ENCODE measurements at places on chromosomes 16 and 17.

DNA sequence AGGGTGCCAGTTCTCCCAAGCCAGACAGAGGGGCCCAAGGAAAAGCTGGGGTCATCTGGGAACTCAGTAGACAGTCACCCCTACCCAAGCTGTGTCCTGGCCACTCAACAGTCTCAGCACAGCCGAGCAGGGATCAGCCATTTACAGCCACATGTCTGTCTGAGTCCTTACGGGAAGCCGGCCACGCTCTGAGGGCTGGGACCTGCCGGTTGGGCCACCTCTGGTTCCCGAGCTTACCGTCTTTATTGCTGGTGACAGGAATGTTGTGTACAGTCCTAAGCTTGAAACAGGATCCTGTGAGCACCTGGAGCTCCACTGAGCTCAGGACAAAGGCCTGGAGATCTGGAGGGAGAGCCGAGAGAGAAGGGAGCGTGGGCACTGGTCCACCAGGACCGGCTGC lies 59.8 kb downstream of the TIMM22 start:
- no peak for DNase-seq

- DNase-seq: no peak
Measured at GRCh38 chr16:3256146-3256865, at the start of gene MEFV. Gene MEFV (minus strand): TSS chr16:3256633. CDS start chr16:3256587, 46 bp downstream.

DNA sequence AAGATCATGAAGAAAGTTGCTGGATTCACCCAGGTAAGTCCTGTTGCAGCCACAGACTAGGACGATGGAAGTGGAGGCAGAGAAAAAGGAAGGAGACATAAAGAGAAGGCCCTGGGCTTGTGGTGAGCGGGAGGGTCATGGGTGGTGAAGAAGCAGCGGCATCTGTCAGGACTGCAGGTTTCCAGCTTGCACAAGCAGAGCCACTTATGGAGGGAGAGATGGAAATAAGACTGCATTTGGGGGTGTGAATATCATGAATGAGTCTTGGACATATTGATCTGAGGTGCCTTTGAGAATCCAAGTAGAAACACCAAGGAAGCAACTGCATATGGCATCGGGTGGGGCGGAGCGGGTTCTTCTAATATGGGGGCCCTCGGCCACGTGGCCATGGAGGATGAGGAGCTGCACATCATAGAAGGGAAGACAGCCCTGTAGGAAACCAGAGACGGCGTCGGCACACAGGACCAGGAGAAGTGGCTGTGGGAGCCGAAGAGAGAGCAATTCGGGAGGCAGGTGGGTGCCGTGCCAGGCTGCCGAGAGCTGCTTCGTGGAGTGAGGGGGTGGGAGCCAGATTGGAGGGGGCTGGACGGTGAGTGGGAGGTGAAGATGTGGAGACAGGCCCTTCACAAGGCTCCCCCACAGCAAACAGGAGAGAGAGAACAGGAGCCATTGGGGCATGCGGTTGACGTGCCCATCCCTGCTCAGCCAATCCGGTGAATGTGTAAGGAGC lies 243.5 kb downstream of the GSG1L start:
- DNase-seq: no peak

- no peak for DNase-seq
Measured at GRCh38 chr17:74152591-74153455, 50.7 kb upstream of the RPL38 start.

GRCh38 chr16:14071576-14072271 lies 605 bp downstream of the MRTFB start:
- DNase-seq: no peak

DNA sequence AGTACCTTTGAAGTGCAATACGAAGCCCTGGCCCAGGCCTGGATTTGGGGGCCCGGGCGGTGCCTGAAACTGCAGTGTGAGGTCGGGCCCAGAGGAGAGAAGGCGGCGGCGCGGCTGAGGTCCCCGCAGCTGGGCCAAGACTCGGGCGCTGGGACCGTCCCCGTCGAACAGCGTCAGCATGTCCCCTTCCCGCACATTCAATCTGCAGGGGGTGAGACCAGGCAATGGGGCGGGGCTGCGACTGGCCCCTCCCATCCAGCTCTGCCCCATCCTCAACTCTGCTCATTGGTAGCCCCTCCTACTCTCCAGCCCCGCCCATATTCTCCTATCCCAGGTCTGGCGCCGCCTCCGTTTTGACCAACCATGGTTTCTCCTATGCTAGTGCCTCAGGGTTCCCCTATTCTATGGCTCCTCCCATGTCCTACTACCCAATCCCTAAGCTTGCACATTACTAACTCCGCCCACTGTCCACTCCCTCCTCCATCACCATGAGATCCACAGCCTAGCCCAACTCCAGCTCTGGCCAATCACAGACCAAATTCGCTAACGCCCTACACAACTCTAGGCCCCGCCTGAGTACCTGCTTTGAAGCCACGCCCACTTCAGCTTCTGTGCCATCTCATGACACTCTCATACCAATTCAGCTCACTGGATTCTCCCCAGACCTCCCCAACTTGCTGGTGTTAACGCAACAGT lies 14.4 kb upstream of the CDIPT start:
- DNase-seq: no peak

- no peak for DNase-seq
Measured at GRCh38 chr17:10628756-10629155, 28.4 kb downstream of the MYH3 start.

GRCh38 chr16:70258946-70259345 lies 7.2 kb upstream of the EXOSC6 start:
- no peak for DNase-seq

- no peak for DNase-seq
Measured at GRCh38 chr17:75313941-75314551, 24.8 kb upstream of the SLC25A19 start.

DNA sequence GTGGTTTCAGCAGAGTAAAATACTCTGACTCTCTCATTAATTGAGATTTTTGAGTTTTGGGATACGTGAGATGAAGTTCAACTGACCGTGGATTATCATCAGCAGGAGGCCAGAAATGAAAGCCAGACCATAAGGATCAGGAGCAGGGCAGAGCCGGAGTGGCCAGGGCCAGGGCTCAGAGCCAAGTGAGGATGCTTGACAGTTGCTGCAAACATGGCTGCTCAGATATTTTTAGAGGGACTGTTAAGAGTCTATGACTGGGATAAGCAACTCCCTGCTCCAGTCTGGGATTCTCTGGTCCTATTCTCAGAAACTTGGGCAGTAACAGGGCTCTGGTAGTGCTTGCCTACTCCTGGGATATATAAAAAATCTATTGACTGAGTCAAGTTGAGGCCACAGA lies 17.6 kb upstream of the CDH13 start:
- no peak for DNase-seq

DNA sequence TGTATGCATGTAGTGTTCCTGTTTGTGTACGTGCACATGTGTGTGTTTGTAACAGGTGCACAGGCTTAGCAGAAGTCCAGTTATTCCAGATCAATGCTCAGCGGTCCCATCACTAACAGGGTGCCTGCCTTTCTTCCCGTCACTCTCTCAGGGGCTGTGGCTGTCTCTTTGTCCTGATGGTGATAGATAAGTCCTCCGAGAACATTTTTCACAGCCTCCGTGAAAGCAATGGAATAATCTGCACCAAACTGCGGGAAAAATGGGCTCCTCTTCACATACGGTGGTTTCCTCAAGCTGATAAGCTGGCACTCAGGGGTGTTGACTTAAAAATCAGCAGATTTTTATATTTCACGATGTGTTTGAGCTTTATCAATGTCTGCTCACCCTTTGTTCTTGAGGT lies 342.3 kb downstream of the TMEM114 start:
- no peak for DNase-seq

DNA sequence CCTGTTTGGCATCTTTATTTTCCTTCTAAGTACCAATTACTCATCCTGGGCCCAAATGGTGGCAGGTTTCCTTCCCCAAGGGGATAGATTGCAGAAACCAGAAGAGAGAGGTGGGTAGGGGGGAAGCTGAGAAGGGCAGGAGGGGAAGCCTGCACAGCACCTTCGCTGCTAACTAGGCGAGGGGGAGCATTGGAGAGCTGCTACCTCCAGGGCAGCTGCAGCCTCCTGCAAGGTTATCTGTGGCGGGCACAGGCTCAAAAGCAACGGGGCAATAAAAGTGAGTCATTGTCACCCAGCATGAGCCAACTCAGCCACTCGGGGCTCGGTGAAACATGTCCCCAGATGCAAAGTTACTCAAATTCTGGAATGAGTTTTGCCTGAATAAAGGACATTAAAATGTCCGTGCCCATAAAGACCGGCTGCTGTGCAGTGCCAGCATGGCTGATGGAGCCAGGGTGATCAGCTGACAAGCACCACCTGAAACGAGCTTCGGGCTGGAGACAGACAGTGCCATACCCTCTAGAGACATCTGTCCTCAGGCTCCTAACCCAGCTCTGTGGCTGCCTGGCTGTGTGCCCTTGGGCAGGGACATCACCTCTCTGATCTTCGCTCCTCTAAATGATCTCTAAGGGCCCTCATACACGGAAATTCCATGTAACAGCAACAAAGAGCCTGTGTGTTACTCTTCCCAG lies 68.1 kb upstream of the GRIN2A start:
- no peak for DNase-seq

- no peak for DNase-seq
Measured at GRCh38 chr17:57121308-57122042, 36.4 kb downstream of the AKAP1 start.

- DNase-seq: no peak
Measured at GRCh38 chr17:54235571-54235970, 412.8 kb downstream of the KIF2B start.

GRCh38 chr16:63581570-63581969 lies 1540.3 kb downstream of the CDH11 start:
- no peak for DNase-seq

DNA sequence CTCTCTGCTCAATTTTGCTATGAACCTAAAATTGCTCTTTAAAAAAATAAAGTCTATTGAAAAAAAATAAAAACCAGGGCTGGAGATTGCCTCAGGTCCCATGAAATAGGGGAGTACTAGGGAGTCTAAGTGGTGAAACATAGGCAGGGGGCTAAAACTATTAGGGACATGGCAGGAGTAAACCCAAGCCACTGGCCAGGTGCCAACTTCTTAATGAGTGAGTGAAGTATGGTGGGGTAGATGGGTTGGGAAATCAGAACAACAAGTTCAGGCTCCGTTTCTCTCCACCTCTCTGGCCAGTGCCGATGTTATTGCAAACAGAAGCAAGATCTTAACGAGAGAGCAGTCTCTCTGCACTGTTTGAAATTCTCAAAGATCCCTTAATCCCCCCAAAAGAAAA lies 322.4 kb upstream of the CDH5 start:
- DNase-seq: no peak

DNA sequence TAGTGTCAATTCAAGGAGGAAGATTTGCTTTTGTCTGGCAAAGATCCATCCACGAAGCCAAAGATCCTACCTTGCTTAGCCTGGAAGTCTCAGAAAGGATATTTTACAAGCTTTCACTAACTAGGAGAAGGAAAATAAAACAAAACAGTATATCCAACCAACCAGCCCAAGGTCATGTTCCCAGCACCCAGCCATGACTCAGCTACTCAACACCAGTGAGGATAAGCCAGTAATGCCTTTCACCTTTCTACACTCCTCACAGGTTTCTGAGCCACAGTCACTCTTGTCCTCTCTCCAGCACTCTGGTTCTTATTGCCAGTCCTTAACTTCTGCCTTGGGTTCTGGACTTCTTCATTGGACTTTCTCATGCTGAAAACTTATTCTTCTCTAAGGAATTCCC lies 116.2 kb downstream of the CDH11 start:
- no peak for DNase-seq

DNA sequence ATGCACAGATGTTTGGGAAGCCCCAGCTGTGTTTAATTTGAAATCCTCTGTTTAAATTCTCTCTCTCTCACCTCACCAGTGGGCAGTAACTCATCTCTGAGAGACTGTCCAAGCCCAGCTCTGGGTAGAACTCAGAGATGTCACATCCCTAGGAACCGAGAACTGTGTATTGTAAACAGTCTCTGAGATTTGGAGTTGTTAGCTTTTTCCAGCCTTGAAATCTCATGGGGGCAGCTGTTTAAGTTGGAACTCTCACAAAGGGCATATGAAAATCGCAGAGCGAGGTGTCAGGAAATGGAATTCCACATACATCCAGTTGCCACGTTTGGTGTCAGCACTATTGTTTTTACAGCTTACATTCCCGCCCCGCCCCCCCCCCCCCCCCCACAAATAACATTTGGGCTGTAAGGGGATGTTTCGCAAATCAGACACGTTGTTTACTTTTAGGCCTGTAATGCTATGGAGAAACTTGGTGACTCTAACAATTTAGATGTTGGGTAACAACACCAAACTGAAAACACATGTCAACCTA lies 34.3 kb downstream of the VPS35L start:
- no peak for DNase-seq

- no peak for DNase-seq
Measured at GRCh38 chr16:35793601-35794000, 2334.2 kb downstream of the TP53TG3F start.

- DNase-seq: no peak
Measured at GRCh38 chr16:48099455-48099854, 56.3 kb downstream of the ABCC12 start.

GRCh38 chr17:12256380-12256995 lies 235.8 kb downstream of the MAP2K4 start:
- DNase-seq: no peak

DNA sequence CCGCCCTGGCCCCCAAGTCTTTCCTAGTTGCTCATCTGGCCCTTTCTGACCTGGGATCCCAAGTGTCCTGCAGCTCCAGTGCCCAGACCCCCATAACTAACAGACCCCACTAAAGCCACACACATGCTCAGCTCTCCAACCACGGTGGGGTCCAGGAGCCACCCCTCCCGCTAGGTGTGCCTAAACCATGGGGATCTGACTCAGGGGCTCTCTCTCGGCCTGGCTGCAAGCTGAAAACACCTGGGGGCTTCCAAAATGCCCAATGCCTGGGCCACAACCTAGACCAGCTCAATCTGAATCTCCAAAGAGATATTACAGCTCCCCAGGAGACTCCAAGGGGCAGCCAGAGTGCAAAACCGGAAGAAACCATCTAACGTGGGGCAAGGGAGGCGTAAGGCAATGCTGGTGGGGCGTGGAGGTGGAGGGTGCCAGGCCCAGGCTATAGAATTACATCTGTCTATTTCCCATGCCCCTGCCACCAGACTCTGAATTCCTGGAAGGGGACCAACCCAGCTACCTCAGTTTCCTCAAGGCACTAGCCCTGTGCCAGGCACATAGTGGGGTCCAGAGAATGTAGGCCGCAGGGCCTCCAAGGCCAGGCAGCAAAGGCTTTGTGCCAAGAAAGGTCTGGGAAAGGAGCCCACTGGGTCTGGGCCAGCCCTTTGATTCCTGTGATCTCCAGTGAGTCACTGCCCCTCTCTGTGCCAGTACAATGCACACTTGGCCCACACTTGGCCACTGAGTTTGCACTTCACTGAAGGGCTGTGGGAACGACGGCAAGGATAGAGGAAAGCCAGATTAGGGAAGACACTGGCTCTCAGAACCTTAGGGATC lies 3.3 kb downstream of the CD2BP2 start:
- DNase-seq: no peak

DNA sequence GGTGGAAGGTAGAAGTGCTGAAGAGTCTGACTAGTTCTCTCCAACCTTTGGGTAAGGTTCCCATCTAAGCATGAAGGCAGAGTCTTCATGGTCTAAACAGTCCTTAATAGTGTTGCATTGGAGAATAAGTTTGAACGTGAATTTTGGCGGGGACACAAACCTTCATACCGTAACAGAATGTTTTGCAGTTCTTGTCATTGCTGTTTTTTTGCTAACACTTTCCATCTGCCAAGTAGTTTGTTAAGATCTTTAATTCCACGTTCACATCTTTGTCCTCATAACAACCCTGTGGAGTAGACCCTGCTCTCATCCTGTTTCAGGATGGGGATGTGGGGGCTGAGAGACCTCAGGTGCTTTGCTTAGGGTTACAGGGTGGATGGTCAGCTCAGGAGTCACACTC lies 936.9 kb upstream of the EEF2KMT start:
- no peak for DNase-seq

Measured in NCI-H2081 treated with DMSO at 0.1 percent for 48 hours (cell line).